Caudate nucleus (tissue), 63 donors: ENCODE measurements at places on chromosomes 7 and 10.

GRCh38 chr10:119737823-119738222 is 12.0 kb downstream of the INPP5F start:
- no peak for DNase-seq

DNA sequence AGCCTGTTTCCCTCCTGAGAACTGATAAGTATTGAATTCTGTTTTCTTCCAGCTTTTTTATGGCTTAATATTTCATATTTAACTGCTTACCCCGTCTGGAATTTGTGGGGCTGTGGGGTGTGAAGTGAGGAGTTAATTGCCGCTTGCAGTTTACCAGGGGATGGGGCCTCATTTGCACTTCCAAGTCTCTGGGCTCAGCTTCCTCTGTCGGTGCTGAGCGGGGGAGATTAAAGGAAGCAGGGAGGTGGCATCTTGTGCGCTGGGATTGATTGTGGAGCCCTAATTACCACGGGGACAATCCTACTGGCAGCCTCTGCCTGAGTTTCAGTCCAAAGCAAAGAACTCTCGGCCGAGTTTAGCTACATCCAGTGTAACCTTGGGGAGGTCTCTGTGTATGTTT is 33.4 kb downstream of the ELFN1 start:
- DNase-seq = no peak

DNA sequence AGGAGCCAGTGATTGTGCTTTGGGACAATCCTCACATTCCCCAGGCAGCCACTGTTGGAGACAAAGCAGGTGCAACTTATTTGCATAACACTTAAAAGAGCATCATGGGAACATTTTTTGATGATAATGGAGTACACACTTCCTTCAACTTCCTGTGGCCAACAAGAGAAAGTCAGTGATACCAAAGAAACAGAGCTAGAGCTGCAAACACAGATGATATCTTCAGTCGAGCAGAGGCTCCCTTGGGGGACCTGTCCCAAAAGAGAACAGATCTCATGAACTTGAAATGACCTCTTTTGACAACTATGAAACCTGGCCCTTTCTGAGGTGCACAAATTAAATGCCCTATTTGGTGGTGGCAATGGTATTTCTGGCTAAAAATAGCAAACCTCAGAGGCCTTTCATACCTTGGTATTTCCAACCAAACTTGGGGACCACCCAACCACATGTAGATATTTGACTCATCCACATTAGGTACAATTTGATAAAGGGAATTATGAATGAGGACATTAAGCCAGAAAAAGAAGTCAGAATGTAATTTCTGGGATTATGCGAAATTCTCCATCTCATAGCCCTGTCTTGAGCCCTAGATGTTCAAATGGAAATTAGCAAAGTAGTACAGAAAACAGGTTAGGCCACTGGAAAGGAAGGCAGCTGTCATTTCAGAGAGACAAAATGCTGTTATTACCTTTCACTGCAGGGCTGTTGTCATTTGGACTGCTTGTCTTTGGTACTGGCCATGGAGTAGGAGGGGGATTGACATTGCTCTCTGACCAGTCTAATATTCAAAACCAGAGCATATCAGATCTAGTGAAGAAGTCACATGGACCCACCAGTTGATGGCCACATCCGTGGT is 146.2 kb downstream of the ICA1 start:
- no peak for DNase-seq

DNA sequence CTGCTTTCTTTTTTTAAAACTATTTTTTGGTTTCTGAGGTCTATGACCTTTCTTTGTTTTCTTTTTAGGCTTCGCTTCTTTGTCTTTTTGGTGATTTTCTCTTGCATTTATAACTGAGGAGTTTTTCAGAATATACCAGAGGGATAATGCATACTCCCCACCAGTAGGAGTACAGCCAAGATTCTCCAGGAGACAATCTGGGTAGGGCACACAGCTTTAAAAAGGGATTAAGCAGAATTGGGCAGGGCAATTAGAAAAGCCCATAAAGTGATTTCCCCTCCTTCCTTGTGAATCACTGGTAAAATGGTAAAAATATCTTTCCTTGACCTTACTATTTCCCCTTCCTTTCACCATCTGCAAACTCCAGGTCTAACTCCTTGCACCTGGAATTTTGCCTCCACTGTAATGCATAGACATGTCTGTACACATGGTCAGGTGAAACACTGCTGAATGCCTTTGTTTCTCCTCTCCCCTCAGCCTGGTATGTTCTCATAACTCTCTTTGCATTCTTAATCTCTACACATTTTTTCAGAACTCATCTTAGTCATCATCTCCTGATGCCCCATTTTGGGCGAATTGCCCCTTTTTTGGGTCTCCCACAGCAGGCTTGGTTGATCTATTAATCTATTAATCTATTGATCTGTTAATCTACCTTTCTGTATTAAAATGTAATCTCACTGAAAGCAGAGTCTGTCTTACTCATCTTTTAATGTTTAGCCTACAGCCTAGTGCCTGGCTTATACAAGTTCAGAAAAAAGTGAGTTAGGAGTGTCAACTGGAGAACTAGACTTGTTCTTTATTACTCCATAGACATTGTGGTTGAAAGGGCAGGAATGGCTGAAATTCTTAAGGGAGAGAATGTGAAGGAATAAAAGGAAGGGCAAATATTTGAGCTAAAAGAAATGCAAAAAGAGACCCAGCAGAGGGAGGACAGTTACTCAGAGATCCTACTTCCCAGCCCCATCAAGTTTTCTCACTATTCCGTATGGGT is 64.6 kb downstream of the MDFIC start:
- DNase-seq = no peak

DNA sequence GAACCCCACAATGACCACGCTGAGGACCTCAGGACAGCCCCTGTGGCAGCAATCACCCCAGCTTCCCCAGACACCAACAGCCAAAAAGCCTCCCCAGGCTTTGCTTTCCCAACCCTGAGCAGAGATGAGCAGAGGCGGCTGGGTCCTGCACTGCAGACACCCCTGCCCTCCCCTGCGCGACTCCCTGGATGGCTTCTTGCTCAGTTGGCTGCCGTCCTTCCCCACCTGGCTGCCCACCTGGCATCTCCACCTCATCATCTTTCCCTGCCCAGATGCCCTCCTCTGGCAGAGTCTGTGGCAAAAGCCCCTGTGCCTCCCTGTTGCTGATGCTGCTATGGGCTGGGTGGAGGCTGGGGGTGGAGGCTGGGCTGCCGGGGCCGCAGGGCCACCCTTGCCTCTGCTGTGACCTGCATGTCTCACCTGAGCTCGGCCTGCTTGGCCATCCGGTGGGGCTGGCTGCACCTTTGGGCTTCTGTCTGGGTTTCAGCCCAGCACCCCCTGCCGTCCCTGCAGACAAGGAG is 567.7 kb downstream of the TCERG1L start:
- no peak for DNase-seq

DNA sequence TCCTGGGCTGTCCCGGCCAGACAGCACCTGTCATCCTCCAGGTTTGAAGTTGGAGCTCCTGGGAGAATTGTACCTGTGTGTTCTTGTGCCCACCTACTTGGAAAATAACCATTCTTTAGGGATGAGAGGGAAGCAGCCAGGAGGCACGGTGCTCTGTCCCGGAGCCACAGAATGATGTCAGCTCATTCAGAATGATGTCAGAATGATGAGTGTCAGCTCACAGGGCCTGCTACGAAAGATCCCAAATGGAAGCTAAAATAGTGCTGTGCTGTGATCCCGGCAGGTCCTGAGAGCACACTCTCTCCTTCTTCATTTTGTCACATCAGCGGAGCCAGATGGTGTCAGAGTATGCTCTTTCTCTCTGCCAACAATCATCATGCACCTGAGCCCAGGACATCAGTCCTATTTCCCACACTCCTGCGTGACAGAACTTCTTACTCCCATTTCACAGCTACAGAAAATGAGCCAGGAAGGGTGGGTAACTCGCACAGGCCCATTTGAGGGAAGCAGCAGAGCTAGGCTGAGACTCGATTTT is 8.3 kb downstream of the ABCA13 start:
- no peak for DNase-seq

DNA sequence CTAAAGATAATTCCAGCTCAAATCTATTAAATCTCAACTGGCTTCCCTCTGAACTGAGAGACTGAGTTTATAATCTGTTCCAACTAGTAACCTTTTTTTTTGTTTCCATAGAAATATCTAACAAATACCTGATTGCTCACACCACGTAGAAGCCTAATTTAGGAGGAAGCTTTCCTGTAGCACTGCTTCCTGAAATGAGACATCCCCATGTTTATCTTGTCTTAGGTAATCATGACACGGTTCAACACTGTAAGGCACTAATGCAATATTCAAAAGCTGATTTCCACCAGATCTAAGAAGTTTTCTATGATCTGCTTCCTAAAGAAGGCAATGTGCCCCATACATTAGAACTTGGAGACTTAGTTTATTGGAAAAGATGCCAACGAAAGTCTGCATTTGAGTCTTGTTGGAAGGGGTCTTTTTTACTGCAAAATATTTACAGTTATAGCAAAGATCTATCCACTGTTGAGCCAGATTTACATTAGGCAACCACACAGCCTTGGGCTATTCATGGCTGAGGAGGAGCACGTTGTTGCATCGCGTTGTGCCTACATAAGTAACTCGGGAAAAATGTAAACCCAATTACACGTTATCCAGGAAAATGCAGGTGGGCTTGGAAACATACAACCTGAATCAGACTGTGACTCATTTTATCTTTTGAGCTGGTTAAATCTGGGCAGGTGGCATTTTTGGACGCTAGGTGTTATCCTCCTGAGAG is 66.3 kb downstream of the VIPR2 start:
- no peak for DNase-seq

GRCh38 chr7:1669954-1670893 is at the start of gene ELFN1:
Gene ELFN1 (plus strand): TSS chr7:1670277. CDS start chr7:1744597, 74,320 bp downstream.
- DNase-seq = no peak

- DNase-seq = no peak
Observed at GRCh38 chr10:17657103-17657500, 13.2 kb downstream of the STAM start.

GRCh38 chr7:50264908-50265307 is 39.6 kb upstream of the IKZF1 start:
- no peak for DNase-seq

GRCh38 chr10:11755512-11756263 is 13.5 kb downstream of the ECHDC3 start:
- DNase-seq = no peak

- no peak for DNase-seq
Observed at GRCh38 chr10:73876971-73877370, 2.6 kb upstream of the CAMK2G start.

DNA sequence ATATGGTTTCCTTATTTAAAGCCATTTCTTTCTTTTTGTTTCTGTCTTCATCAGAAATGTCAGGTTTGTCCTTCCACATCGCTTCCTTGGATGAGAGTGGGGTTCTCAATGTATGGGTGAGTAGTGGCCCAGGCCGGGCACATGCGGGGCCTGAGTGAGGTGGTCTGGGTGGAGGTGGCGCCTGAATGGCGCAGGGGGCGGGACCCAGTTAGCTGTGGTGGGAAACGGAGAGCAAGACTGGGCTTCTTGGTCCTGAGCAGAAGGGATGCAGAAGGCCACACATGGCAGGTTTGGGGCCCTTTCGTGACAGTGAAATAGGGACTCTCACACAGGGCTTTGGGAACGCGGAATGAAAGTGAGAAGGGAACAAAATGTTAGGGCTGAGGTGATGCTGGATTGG is 70.0 kb downstream of the DYNC2I1 start:
- DNase-seq = no peak
